SJSA1 (cell line): ENCODE measurements at places on chromosomes 6 and 20.
A peak's percentile ranks its signal among the peaks of the same experiment; 100 is the strongest.

DNA sequence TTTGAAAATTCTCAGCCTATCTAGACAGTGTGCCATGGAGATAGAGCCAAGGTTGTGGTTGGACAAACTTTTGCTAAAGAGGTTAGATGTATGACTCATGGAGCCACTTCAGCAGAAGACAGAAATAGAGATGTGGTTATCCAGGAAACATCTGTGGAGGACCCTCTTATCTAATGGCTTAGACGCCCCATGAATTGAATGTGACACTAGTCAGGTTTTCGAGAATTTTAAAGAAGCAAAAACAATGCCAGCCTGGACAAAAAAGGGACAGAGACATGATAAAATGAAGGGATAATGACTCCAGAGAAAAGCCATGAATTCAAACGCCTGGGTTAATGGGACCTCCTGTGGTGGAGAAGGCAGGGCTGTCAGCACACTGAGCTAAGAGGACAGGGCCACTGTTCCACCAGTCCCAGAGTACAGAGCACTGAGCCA lies 280.5 kb downstream of the CLVS2 start:
- DNase-seq = no peak

DNA sequence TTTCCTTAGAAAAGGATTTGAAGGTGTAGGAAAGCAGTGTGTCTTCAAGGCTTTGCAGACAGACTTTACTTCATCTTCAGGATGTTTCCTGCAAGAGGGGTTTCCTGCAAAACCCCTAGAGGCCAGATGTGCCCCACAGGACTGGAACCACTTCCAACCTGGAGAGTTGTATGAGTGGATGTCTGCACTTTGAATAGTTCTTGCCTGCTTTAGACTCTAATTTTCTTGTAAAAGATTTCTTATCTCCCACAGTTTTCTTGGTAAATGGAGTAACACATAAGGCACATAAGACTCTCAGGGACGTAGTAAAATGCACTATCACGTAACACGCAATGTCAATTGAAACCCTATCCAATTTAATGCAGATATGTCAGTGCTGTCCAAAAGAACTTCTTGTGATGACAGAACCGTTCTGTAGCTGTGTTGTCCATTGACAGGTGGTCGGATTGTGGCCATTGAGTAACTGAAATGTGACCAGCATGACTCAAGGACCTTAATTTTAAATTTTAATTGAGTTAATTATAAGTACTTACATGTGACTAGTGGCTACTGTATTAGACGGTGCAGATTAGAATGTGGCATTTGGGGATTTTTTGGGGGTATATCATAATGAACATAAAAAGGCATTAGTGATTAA lies 118.7 kb downstream of the JARID2 start:
- DNase-seq = no peak

GRCh38 chr6:117483645-117484016 lies 1.2 kb downstream of the DCBLD1 start:
- DNase-seq = no peak

- no peak for DNase-seq
Measured at GRCh38 chr20:54221353-54221752, 13.5 kb downstream of the PFDN4 start.

DNA sequence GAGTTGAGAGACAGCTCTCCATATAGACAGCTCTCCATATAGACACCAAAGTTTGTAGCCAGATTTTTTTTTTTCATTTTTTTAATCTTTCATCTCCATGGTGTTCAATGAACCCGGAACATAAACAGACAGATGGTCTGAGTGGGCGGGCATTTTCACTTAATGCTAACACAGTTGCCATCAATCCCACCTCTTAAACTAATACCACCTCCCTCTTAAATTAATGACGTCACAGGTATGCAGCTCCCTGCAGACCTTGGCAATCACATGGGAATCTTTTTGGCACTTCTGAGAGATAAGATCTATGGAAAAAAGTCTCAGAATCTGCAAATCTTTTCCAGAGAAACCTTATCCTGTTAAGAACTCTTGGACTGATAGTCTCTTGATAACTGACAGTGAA lies 43.2 kb downstream of the PFDN4 start:
- no peak for DNase-seq

DNA sequence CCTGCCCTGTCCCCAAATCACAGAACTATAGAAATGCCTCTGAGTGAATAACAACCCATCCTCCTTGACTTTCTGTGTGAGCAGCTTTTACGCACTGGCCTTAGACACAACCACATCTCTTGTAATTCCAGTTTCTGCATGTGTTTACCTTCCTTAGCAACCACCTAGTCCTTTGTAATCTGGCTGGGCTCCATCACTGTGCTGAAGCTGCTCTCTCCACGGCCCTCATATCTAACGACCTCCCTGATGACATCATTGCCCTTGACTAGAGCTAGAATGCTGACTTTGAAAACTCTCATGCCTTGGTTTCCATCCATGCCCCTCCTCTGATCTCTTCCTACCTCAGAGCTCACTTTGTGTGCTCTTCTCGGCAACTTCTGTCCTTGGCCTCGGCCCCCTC lies 30.5 kb upstream of the GLP1R start:
- DNase-seq = no peak

DNA sequence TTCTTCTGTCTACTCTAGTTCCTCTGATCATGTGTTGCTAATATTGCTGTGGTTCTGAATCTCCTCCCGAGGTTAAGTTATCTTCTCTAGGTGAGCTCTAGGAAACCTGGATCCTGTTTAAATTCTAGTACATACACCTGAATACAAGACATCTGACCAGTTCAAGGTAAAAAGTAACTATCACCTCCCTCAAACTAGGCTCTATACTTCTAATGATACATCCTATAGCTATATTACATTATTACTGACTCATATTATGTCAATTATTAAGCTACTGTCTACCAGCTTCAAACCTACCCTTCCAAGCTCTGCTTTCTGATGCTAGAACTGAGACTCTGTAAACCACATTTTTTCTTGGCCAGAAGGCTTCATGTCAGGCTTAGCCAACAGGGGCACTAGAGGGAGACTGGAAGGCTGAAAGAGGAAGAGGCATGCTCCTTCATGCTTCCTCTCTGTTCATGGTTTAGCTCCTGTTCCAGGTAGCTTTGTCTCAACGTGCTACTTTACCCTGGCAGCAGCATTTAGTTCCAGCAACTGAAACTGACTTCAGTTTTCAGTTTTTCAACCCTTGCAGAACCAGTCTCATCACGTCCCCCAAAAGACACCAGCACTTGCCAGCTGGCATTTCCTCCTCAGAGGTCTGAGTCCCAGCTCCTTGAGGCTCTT lies 148.4 kb upstream of the TOP1 start:
- no peak for DNase-seq

- no peak for DNase-seq
Measured at GRCh38 chr6:88650029-88650619, 313.3 kb downstream of the RNGTT start.

GRCh38 chr6:26286168-26286877 lies 78.7 kb upstream of the BTN3A2 start:
- no peak for DNase-seq

DNA sequence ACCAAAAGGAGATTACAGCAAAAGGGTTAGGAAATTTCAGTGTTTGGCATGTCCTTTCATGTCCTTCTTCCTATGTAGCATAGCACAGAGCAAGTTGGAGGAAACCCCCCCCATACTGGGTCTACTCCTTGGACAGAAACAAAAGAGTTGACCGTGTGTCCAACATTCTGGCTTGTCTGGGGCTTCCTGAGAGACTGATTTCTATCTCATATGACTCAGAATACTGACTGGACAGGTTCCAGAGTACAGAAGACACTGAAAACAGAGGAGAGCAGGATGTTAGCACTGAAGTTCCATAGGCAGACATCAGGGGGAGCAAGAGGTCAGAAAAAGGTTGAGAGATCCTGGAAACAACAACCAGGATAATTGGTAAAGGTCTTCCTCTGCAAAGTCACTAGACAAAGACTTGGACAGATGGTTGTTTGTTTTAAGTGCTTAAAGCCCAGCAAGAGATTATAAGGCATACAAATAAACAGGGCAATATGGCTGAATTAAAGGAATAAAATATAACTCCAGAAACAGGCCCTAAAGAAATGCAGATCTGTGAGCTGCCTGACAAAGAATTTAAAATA lies 48.4 kb downstream of the USP49 start:
- DNase-seq = peak; percentile 89

DNA sequence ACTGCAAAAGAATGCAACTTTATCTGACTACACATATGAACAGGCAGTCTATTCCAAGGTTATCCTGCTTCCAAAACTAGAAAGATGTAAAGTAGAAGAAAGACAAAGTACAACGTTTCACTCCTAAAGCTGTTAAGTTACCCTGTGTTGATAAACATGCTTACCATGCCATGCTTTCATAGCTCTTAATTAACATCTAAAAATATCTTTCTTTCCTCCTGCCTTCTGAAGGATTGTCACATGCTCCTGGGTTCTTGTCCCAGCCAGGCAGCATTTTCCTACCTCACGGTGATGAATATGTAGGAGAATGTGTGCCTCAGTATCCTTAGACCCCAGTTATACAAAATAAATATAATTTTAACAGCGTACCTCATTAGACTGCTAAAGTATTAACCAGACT lies 344.6 kb downstream of the SYNE1 start:
- no peak for DNase-seq

DNA sequence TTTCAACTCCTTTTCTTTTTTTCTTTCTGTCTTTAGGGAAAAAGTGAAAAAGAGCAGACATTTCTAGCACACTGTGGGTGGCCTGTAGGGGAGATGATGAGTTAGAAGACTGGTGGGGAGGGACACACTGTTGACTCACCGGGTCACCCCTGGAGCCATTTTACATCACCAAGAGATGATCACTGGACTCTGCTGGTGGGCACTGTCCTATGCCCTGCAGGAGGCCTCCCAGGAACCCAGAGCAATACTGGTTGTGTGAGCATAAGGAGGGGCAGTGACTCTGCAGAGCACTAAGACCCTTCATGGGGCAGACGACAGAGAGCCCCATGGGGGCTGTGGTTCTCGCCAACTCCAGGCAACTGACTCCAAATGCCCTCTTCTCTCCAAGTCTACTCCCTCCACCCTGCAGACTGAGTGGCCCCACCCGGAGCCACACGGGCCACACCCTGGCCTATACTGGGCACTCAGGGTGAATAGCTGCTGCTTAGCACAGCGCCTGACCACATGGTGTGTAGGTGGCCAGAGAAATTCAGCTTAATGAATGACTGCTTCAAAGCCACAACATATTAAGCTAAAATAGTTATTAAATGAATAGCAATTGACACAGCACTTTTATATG lies 177.5 kb downstream of the CDC5L start:
- peak; percentile 98 for DNase-seq

DNA sequence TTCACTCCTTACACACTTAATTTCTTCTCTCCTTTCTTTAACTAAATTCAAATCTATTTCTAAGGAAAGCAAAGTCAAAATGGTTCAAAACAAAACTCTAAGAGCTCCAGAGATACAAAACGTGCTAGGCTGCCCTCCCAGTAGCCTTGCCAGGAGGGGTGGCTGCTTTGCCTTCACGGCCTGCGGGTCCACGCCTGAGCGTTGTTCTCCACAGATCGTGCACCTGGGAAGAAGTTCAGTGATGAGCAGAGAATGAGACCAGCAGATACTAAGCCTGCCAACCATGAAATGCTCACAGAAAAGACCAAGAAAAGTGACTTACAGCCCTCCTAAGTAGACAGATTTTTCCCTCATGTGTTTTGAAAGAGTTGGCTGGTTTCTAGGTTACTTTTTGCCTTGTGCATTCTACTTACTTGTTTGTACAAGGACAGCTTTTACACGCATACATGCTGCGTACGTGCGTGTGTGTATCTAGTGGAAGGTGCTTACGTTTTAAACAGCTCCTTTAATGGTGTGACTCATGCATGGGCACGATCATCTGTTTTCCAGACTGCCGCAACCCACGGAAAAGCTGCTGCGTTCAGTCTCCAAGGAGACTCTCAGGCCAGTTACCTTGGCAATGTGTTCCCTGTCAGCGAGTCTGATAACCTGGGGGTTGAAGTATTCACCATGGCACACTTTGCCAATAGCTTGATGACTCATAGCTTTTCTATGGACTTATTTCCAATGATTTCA lies 32.4 kb upstream of the PBOV1 start:
- DNase-seq = no peak

DNA sequence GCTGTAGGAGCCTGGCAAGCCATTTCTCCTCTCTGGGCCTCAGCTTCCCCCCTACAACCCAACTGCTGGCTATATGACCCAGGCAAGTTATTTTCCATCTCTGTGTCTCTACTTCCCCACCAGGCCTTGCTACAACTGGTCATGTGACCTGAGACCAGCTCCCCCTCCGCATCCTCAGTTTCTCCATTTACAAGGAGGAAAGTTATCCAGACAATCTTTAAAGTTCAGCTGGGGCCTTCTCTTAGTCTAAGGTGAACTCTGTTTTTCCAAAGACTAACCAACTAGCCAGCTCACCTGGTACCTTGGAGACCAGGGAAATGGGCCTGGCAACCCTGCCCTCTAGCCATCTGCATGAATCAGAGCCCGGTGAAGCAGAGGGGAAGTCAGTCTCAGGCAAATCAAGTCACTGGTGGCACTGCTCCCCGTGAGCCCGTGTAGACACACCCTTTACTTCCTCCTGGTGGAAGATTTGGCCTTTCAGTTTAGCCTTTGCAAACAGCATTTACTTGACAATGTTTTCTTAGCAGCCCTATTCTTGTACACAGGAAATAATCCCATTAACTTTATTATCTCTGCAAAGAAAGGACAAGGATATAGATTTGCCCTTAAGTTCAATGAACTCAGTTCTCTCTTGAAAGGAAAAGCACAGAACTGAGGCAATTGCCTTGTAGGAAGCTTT lies 157.7 kb downstream of the VEGFA start:
- no peak for DNase-seq

DNA sequence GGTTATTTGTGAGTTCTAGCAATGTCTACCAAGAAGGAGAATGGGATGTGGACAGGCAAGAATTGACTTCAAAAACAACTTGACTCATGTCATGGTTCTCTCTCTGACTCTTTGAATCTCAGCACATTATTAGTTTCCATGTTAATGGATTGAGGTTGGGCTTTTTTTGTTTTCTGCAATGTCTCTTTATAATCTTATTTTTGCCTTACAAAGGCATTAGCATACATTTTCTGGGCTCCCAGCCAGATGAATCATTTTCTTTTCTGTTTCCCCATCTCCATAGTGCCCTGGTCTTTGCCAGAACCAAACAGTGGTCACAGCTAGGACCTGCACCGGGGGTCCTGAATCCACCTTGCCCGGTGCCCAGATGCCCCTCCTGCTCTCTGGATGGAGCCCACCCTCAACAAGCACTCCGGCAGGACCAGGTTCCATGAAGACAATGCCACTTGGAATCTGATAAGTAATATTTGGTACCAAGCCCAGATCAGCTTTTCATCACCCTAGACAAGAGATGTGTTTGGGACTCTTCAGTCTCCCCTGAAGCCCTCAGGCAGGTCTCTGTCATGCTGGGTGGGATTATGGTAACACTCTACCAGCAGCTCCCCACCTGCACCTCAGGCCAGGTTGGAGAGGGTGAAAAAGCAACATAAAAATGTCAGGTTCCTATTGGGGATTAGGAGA lies 266.7 kb upstream of the SULF2 start:
- peak; percentile 59 for DNase-seq

DNA sequence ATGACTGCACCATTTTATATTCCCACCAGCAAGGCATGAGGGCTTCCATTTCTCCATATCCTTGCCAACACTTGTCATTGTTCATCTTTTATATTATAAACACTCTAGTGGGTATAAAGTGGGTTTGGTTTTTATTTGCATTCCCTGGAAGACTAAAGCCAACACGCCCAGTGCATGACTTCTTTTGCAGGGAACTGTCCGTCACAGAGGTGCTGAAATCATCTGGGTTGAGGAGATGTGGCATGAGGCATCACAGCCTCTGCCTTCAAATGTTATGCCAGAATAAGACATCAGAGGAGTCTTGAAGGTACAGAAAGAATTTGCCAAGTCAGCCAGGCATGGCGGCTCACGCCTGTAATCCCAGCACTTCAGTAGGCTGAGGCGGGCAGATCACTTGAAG lies 29.9 kb upstream of the FAM210B start:
- no peak for DNase-seq

GRCh38 chr20:61886721-61887595 lies 178.7 kb downstream of the TAF4 start:
- peak; percentile 33 for DNase-seq
